IMR-90 (cell line): ENCODE measurements at places on chromosomes 13 and 19. TPM values are rescaled to one million over a fixed set of nuclear protein-coding genes. Genes with fewer than 3 reads are reported as not detected.

- DNase-seq: peak; percentile 94
Observed at GRCh38 chr13:97141564-97142005, 80.5 kb upstream of the MBNL2 start.

- DNase-seq: no peak
Observed at GRCh38 chr19:18865106-18865972, 30.6 kb downstream of the CERS1 start.

- peak; percentile 93 for DNase-seq
Observed at GRCh38 chr19:3404324-3405260, 38.2 kb downstream of the NFIC start.

DNA sequence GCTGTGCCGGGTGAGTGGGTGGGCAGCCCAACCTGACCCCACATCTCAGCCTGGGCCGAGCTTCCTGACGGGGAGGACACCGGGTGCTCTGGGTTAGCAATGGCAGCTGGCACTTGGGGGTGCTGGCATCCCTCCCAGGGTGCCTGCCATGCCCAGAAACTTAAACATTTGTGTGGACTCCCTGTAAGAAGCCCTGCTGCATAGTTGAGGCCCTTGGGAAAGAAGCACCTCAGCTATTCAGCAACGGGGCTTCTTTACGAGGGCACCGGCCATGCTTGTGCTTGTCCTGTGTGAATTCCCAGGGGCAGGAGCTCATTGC is 33.8 kb upstream of the MEDAG start:
- DNase-seq: no peak

DNA sequence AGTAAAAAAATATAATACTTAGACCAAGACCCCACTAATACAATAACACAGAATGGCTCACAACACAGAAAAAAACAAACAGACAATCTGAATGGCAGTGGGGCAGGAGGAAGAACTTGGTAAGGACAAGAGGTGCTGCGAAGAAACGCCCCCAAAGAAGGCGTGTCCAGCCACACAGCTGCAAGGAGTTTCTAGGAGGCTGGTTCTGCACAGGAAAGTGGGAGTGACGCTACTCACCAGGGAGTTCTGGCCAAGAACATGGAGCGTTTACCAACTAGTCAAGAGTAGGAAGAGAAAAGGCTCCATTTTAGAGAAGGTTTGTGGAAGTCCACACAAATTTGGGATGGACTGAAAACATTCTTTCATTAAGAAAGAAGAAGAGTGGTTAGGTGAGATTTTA is 95.3 kb upstream of the SLC15A1 start:
- no peak for DNase-seq

DNA sequence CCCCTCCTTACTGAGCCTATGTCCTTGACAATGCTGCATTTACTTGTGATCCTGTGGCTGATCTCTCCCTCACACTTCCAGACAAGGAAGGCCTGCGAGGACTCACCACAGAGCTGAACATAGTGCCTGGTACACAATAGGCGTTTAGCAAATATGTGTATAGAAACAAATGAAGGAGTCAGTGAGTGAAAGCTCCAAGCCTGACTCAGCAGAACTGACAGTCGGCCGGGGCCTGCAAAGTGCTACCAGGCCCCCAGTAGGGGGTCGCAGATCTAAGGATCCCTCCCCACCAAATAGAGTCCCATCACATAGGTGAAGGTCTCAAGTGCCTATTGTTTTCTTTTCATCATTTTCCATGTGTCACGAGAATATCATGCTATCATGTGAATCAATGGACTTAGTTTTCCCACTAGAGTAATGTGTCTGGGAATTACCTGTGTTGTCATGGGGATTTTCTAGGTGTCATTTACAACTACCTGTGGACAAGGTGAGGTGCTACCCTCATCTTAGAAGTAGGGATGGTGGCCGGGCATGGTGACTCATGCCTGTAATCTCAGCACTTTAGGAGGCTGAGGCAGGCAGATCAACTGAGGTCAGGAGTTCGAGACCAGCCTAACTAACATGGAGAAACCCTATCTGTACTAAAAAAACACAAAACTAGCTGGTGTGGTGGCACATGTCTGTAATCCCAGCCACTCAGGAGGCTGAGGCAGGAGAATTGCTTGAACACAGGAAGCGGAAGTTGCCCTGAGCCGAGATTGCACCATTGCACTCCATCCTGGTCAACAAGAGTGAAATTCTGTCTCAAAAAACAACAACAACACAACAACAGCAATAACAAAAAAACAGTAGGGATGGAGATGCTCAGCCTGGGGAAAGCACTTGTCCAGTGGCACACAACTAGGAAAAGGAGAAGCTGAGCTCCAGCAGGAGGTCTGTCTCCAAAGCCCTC is 50.3 kb upstream of the CYP2A7 start:
- DNase-seq: no peak

GRCh38 chr13:33446821-33447725 is 161.5 kb upstream of the STARD13 start:
- no peak for DNase-seq

- DNase-seq: peak; percentile 39
Observed at GRCh38 chr19:37966211-37966661, 59.2 kb downstream of the SIPA1L3 start.

GRCh38 chr13:45327253-45327955 is 13.6 kb downstream of the TPT1 start:
- DNase-seq: no peak

GRCh38 chr13:26707122-26708006 is 53.2 kb downstream of the GPR12 start:
- DNase-seq: peak; percentile 58

- DNase-seq: peak; percentile 63
Observed at GRCh38 chr19:13012690-13013608, 17.7 kb downstream of the NFIX start.

GRCh38 chr19:32570081-32570785 is 10.8 kb upstream of the PDCD5 start:
- peak; percentile 57 for DNase-seq

- no peak for DNase-seq
Observed at GRCh38 chr13:86681223-86681622, 882.0 kb upstream of the SLITRK6 start.

GRCh38 chr13:56563663-56564062 is 577.1 kb upstream of the PRR20A start:
- no peak for DNase-seq

DNA sequence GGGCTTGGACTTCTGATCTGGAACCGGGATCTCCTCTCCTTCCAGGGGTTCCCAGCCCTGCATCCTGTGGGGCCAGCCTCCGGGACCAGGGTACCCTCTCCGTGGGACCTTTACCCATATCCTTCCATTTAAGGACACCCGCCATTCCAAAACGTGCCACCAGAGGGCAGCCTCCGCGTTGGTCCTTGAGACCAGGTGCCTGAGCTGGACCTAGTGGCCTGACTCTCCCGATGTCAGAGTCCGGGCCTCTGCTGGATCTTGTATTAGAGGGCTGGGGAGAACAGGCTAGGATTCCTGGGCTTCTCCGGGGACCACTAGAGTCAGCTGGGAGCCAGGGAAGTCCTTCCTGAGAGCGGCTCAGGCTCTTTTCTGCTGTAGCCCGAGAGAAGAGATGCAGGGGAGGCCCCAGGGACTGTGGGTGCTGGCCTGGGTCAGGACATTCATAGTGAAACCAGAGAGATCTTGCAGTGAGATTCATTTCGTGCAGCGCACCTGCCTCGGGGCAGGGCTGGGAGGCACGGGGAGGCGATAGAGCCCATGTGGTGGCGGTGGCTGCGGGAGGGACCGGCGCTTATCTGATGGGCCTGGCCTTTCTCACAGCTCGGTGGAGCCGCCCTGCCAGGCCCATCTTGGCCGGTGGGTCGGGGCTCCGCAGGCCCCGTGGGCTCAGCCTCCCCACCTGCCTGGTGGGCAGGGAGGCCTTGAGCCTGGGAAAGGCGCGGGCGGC is 9.8 kb upstream of the SLC7A10 start:
- DNase-seq: peak; percentile 55

DNA sequence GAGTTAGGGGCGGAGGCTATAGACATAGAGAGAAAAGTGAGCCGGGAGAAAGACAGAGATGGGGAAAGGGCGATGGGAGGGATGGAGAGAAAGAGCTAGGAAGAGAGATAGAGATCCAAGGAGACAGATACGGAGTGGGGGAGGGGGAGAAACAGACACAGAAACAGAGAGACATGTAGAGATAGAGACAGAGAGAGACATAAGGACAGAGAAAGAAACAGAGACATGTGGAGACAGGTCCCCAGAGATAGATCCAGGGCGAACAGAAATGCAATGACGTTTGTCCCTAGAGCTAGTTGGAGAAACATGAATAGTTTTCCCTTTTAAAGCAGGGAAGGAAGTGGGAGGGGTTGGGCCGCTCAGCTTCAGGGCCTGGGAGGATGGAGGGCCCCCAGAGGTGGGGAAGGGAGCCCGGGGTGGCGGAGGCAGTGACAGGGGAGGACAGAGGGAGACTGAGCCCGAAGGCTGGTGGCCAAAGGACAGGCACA is 4.6 kb downstream of the PPP1R14A start:
- DNase-seq: no peak

GRCh38 chr13:52070929-52071523 is 46.5 kb downstream of the UTP14C start:
- peak; percentile 32 for DNase-seq

DNA sequence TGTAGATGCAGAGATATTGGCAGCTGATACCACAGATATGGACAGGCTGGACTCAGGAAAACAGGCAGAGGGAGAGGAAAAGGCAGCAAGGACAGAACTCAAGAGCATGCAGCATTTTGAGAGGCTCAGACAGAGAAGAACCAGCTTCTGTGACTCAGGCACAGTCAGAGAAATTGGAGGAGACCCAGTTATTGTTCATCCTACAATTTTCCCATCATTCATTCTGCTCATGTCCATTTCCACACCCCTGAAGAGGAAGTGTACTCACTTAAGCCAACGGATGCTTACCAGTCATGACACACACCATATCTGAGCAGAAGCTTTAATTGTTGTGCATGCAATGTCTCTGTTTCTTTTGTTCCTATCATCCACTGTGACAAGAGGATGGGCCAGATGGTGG is 359.8 kb upstream of the HTR2A start:
- DNase-seq: peak; percentile 93

DNA sequence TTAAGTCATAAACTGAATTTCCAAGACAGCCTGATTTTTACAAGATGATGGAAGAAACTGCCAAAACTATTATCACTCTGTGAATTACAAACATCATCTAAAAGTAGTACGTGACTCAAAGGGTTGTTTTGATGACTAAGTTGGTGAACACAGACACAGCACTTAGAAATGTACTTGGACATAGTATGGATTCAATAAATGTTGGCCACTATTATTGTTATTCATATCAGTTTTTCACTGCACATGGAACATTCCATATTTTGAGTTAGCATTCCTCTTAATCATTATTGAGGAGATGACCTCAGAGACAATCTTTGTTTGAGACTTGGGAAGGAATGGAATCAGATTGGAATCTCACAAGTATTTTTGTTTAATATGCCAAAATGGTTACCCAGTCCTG is 172.9 kb downstream of the OXGR1 start:
- DNase-seq: peak; percentile 12

The ZSCAN1 gene
- total RNA-seq: not detected in 2 replicates

DNA sequence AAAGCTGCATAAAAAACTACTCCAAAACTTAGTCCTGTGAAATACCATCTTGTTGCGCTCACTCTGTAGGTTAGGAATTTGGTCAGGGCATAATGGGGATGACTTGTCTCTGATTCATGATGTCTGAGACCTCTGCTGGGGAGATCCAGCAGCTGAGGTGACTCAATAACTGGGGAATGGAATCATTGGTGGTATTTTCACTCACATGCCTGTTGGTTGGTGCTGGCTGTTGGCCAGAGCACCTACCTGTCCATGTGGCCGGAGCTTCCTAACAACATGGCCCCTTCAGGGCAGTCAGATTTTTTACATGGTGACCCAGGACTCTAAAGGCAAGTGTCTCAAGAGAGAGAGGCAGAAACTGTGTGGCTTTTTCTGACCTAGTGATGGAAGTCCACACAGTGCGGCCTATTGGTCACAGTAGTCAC is 7.4 kb upstream of the ESD start:
- peak; percentile 98 for DNase-seq

- DNase-seq: peak; percentile 16
Observed at GRCh38 chr13:102452836-102453235, 51.0 kb upstream of the FGF14 start.

- DNase-seq: no peak
Observed at GRCh38 chr13:113792236-113792770, 33.3 kb downstream of the TMEM255B start.
